ENCODE measurements at places on chromosomes 4 and X.

DNA sequence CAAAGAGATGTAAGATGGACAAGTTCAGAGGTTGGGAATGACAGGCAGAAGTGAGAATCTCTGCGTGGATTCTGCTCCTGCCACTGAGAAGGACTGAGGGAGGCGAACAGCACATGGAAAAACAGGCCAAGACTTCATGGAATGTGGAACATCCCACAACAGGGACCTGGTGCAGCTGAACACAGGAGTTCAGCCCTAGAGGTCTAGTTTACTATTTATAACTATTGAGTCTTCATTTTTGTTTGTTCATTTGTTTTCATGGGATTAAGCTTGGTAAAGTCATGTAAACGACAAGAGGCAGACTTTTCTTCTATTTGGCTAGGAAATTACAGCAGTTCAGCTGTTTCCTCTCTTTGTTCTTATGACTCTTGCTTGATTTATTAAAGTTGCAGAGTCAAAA, 234.5 kb downstream of the MAML3 start:
- no peak for DNase-seq

DNA sequence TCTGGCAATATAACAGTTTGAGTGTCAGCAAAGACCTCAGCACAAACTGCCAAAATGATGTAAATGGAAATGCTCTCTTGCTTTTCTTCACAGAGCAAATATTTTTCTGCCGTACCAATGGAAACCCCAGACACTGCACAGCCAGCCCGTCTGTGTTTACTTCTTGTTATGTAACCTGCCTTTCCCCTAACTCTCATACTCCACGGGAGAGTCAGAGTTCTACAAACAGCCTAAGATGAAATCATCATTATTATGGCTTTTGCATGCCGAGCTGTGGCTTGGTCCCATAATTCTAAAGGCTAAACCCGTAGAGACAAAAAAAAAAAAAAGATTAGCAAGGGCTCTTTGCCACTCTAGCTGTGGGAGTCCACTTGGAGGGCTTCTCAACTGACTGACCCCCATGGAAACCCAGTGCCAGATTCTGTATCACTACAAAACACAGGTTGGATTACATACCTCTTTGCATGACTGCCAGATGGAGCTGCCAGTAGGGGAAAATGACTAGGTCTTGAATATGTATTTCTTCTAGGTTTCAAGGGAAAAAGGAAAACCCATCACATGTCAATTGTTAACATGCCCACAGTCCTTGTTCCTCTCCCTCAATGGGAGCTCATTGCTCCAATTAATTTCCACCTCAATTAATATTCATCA, 197.2 kb upstream of the CNKSR2 start:
- DNase-seq, result no peak

GRCh38 chrX:13153796-13154195, 109.4 kb upstream of the FAM9C start:
- DNase-seq, result no peak

- no peak for DNase-seq
These were observed 984.6 kb upstream of the TENM3 start for GRCh38 chr4:181258569-181258968.

GRCh38 chr4:153713866-153714646, 30.0 kb downstream of the TLR2 start:
- DNase-seq, result no peak

GRCh38 chrX:118745570-118745969, 18.2 kb downstream of the IL13RA1 start:
- no peak for DNase-seq

- no peak for DNase-seq
These were observed 66.2 kb downstream of the MAGEA1 start for GRCh38 chrX:153245288-153245731.

DNA sequence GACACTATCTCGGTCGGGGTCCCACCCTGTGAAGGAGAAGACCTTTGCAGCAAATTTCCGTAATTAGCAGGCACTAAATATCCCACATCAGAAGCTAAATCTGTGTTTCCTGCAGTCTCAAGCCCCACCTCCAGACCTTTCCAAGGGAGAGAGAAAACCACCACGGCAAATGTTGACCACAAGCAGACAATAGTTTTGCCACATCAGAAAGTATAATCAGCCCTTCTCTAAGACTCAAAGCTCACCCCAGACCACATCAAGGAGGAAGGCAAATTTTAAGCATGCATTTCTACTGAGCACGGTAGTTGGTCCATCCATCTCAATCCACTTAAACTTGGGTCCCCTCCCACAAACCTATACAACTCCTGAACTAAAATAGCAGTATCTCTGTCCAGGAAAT, 398.5 kb downstream of the GPM6A start:
- no peak for DNase-seq

- no peak for DNase-seq
These were observed 57.5 kb downstream of the PCDH18 start for GRCh38 chr4:137474711-137475301.

- DNase-seq, result no peak
These were observed 135.7 kb downstream of the CNKSR2 start for GRCh38 chrX:21509912-21510311.

DNA sequence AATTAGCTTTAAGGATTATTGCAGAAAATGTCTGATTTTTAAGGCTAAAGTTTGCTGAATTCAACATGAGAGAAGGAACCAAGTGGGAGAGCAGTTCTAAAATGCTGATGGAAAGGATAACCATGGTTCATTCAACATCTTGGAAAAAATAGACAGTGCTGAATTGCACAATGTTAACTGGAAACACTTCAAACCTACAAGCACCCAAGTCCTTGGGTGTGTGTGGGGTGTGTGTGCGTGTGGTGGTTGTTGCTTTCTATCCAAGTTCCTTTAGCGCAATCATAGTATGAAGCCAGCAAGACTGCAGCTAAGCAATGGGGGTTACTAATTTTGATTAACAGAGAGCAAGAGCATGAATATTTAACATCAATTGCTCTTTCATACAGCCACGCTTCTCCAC, 29.3 kb upstream of the SCOC start:
- DNase-seq, result no peak

DNA sequence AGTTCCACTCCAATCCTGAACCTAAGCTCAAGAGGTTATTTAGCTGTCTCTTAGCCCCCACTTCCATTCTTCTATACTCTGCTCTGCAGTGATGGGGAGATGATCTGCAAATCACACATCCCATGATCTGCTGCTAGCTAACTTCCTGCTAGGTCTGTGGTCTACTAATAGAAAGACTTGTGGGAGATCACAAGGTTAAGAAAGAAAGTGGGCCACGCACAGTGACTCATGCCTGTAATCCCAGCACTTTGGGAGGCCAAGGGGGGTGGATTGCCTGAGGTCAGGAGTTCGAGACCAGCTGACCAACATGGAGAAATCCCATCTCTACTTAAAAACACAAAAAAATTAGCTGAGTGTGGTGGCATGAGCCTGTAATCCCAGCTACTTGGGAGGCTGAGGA, 471.1 kb upstream of the NWD2 start:
- DNase-seq, result no peak

GRCh38 chr4:11402192-11402591, 26.5 kb downstream of the HS3ST1 start:
- DNase-seq, result no peak

- DNase-seq, result no peak
These were observed 44.3 kb upstream of the TBL1X start for GRCh38 chrX:9420275-9421265.

GRCh38 chrX:39293203-39293602, 491.9 kb downstream of the MID1IP1 start:
- DNase-seq, result no peak

- DNase-seq, result no peak
These were observed 120.9 kb upstream of the DDIT4L start for GRCh38 chr4:100311181-100311580.

GRCh38 chr4:1210971-1211370, 38.0 kb downstream of the CTBP1 start:
- DNase-seq, result no peak

- DNase-seq, result no peak
These were observed 39.3 kb upstream of the TXK start for GRCh38 chr4:48173056-48173991.

DNA sequence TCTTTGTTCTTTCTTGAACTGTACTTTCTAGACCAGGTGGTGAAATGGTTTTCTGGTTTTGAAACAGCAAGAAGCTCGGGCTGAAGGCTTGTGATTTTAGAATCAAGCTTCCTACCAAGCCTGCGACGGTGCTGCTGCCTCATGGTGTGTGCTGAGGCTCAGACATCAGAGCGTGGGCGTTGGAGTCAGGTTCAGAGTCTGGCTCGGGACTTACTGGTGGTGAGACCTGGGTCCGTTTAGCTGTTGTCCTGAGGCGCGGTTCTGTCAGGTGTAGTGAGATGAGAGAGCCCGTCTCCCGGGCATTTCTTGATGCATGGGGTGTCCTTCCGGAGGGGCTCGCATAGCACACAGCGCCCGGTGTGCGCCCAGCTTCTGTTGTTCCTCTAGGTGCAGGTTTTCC, 19.7 kb upstream of the TADA2B start:
- no peak for DNase-seq

GRCh38 chr4:26145212-26145611, 175.6 kb upstream of the RBPJ start:
- DNase-seq, result no peak

GRCh38 chrX:30533835-30534234, 43.7 kb downstream of the TASL start:
- DNase-seq, result no peak

GRCh38 chr4:13523591-13524503, 20.5 kb downstream of the NKX3-2 start:
- no peak for DNase-seq

DNA sequence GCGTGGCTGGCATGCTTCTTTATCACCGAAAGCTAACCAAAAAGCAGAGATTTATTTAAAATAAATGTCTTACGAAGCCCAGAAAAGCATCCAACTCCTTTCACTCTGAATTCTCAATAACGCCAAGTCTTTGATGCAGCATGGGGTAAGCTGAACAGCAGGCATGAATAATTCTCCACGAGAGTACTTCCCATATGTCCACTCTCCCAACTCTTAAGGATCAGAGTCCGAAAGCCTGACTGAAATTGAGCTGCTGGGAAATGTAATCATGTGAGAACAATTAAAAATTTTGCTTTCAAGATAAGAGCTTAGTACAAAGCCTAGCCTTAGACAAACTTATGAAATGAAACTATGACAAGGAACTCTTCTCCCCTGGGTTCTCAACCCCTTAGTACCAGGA, 7.5 kb upstream of the SLC39A8 start:
- DNase-seq, result no peak

DNA sequence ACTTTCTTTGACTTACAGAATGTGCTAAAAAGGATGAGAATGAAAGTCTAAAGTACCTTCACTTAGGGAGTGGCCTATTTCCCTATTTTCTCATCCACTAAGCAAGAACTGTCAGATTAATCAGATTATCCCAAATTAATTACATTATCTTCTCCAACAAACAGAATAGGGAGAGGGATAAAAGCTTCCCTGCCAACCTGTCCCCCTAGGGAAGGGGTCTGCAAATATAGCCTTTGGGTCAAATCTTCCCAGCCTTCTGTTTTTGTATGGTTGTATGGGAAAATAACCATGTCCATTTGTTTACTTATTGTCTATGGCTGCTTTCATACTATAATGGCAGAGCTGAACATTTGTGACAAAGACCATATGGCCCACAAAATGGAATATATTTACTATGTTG, 57.1 kb upstream of the USP38 start:
- no peak for DNase-seq

DNA sequence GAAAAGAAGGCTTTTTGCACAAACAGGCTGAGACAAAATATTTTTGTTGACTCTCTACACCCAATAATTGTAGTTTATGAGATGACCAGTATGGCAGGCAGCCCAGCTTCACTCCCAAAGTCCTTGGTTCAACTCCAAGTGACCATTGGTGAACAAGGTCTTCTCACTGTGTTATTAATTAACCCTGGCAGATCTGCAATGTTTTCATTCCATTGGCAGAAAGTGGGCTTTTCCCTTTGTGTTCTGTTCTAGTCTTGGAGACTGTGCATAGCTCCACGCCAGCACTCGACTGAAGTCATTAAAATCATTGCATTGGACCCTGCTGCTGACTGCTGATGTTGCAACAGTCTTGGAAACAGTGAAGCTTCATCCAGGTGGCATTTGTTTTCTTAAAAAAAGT, 277.3 kb upstream of the HAND2 start:
- peak; percentile 56 for DNase-seq

GRCh38 chrX:20653070-20653469, 386.4 kb upstream of the RPS6KA3 start:
- DNase-seq, result no peak

- no peak for DNase-seq
These were observed 426.4 kb downstream of the INPP4B start for GRCh38 chr4:142419712-142420111.

DNA sequence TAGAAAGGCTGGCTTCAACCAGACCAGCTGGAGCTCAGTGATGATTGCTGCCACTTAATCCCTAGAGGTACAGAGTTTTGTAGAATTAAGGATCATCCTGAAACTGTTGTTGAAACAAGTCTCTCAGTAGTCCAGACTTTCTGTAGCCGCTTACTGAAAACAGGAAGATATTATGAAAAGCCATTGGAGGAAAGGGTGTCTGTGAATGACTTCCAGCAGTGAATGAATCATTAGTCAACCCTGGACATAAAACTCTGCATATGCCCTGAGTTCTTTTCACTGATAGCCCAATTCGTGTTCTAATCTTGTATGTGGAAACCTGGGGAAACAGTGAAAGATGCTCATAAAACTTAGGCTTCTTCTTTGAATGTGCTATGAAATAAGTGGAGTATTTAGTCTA, 14.8 kb downstream of the HOPX start:
- DNase-seq, result no peak

GRCh38 chr4:137905930-137906329, 336.2 kb downstream of the SLC7A11 start:
- DNase-seq, result no peak

- no peak for DNase-seq
These were observed 560.5 kb upstream of the PABPC4L start for GRCh38 chr4:134762053-134762452.

GRCh38 chrX:152165033-152165743, 26.8 kb upstream of the MAGEA10 start:
- DNase-seq, result no peak

GRCh38 chr4:10033191-10033881, 12.0 kb upstream of the SLC2A9 start:
- no peak for DNase-seq

DNA sequence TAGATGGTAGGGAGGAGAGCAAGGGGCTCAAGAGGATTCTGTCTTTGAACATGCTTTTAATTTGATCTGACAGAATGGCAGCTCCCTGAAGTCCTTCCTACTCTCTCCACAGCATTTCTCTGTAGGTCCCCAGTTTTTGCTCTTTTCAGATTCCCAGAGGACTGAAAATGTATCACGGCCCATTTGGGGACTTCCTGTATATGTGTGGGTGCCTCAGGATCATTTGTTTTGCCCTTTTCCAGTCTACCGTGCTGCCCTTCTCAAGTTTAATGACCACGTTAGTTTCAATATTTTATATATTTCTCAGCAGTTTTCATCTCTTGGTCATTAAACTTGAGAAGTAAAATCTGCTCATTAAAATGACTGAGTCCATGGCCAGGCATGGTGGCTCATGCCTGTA, 2.3 kb downstream of the TBC1D1 start:
- DNase-seq, result no peak

GRCh38 chrX:139141370-139141769, 389.2 kb upstream of the F9 start:
- no peak for DNase-seq

GRCh38 chr4:2871466-2871865, 27.8 kb downstream of the ADD1 start:
- DNase-seq, result no peak

GRCh38 chr4:36872679-36873078, 371.9 kb upstream of the NWD2 start:
- DNase-seq, result no peak

Measured in globus pallidus (tissue), 1 donor.